ENCODE measurements at places on chromosomes 6 and 20. TPM values are rescaled to one million over a fixed set of nuclear protein-coding genes. Genes with fewer than 3 reads are reported as not detected.

MUC22 gene
- not detected for total RNA-seq

GPR6 gene
- not detected for total RNA-seq

PAK5 gene
- total RNA-seq: not detected

ENPP4 gene
- total RNA-seq: under 0.01 TPM

MICB gene
- 12.4 TPM for total RNA-seq

TFAP2D gene
- not detected for total RNA-seq

PGBD1 gene
- total RNA-seq: 5.7 TPM

CRISP2 gene
- total RNA-seq: not detected

CFB gene
- 0.77 TPM for total RNA-seq

RPP21 gene
- 65.4 TPM for total RNA-seq

CAP2 gene
- total RNA-seq: 2.9 TPM

SEMG1 gene
- total RNA-seq: not detected

CLVS2 gene
- total RNA-seq: not detected

GLP1R gene
- not detected for total RNA-seq

JPH2 gene
- total RNA-seq: 2.5 TPM

PRL gene
- total RNA-seq: not detected

BIRC7 gene
- total RNA-seq: 65.1 TPM

SLC22A16 gene
- 0.15 TPM for total RNA-seq

ISM1 gene
- total RNA-seq: 2.8 TPM

CSNK2B gene
- 168 TPM for total RNA-seq

SPATA25 gene
- 1.1 TPM for total RNA-seq

BPIFB4 gene
- total RNA-seq: not detected

LRRN4 gene
- total RNA-seq: not detected

LY6G6D gene
- total RNA-seq: not detected

AIF1 gene
- not detected for total RNA-seq

OSER1 gene
- total RNA-seq: 38.2 TPM

PANK2 gene
- 63.6 TPM for total RNA-seq

MAN1A1 gene
- total RNA-seq: 0.77 TPM

LHFPL5 gene
- total RNA-seq: not detected

POU5F1 gene
- not detected for total RNA-seq

HTR1E gene
- not detected for total RNA-seq

FLRT3 gene
- 7.0 TPM for total RNA-seq

CGAS gene
- 6.2 TPM for total RNA-seq

RAB44 gene
- total RNA-seq: not detected

RFX6 gene
- not detected for total RNA-seq

ASIP gene
- not detected for total RNA-seq

All from melanocyte of skin (primary cell).